ENCODE measurements at places on chromosomes 7 and 10.

GRCh38 chr7:36545291-36545690 lies 155.6 kb downstream of the ANLN start:
- DNase-seq = no peak

DNA sequence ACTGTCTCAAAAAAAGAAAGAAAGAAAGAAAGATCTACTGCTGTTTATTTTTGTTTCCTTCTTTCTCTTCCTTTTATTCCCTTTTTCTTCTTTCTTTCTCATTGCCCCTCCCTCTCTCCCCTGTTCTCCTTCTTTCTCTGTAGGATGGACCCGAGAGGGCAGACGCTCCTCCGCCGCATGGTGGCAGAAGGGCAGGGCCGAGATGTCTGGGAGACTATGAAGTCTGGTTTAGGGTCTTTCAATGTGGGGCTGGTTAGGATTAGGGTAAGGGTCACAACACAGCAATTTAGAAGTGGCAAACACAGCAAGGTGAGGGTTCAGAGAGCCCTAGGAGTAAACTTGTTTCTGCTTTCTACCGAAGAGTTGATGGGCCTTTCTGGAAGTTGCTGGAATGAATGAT lies 45.7 kb upstream of the RASGEF1A start:
- no peak for DNase-seq

- DNase-seq = no peak
These were observed 22.5 kb downstream of the KMT2E start for GRCh38 chr7:105036217-105037168.

GRCh38 chr7:26533217-26533616 lies 241.6 kb downstream of the SNX10 start:
- DNase-seq = no peak

GRCh38 chr10:98433881-98434732 lies 12.6 kb downstream of the HPS1 start:
- no peak for DNase-seq

- DNase-seq = peak; percentile 22
These were observed 796 bp downstream of the CDK14 start for GRCh38 chr7:90596671-90597562.

DNA sequence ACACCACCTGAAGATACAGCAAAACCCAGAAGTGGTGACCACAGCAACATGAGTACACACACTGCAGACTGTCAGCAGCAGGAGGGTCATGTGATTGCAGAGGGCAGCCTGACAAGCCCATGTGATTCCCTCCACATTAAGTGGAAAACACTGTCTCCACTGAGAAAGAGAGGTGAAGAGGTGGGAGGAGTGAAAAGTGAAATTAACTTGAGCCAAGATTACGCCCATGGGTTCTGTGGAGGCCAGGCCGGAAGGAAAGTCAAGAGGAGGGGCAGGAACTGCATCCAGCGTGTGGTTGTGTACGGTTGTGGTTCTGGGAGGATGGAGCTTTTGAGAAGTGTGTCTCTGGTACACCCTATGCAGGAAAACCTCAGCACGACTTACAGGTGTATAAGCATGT lies 138.5 kb downstream of the PLXNA4 start:
- DNase-seq = no peak

GRCh38 chr7:15802425-15802824 lies 115.9 kb upstream of the MEOX2 start:
- DNase-seq = no peak

DNA sequence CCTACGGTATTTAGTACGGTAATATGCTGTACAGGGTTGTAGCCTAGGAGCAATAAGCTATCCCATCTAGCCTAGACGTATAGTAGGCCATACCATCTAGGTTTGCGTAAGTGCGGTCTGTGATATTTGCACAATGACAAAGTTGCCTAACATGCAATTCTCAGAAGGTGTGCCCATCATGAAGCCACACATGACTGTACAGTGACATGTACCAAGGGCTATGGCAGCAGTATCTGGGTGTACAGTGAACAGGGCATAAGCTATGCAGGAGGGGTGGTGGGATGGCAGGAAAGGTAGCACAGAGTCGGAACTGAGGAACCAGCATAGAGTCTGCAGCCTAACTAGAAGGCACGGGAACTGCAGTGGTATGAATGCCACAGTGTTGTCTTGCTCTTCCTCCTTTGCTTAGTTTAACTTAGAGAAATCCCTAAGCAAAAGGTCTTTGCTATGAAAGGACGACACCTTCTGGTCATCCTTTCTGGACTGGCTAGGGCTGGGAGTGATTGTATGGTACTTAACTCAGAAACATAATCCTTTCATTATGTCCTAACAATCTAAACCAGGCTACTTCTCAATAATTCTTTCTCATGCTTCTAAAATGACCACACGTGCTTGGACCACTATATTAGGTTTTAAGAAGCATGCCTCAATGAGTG lies 93.5 kb downstream of the DYNC1I1 start:
- no peak for DNase-seq

GRCh38 chr10:31708474-31708873 lies 220.2 kb downstream of the ARHGAP12 start:
- DNase-seq = no peak

- no peak for DNase-seq
These were observed 2.7 kb downstream of the SNX13 start for GRCh38 chr7:17937506-17938120.

DNA sequence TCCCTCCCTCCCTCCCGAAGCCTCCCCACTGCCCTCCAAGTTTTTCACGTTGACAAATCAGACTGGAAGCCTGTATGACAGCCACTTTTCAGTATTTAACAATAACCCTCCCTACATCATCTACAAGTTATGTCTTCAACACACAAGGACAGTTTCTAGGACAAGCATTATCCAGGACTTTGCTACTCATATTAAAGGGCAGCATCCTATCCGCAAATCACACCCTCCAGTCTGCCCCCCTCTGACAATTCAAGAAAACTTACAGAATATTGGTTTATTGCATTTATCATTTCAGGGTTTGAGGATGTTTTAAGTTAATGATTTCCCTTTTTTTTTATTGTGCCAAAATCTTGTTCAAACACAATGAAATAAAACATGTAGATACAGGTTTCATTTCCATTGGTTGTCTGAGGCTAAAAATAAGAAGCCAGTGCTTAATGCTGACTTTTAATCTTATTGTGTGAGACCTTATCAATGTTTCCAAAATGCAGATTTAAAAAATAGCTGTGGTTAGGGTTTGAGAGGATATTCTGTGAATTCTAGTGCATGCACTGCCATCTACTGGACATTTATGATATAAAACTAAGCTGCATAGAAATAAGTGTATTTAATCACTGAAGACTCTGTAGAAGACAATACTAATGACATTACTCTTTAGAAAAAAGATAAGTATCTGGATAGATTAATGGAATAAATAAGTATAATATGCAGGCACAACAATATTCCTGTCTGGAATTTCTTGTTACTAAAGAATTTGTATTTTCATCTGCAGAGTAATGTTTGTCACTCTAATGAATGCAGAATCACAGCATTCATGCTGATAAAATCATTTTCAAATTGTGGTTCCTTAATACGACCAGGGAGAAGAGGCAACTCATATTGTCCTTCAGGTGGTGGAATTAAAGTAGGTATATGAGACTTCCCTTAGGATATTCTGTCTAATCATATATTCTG lies 64.1 kb downstream of the CAV1 start:
- DNase-seq = peak; percentile 14

- no peak for DNase-seq
These were observed 69.0 kb upstream of the KMT2C start for GRCh38 chr7:152504816-152505215.

DNA sequence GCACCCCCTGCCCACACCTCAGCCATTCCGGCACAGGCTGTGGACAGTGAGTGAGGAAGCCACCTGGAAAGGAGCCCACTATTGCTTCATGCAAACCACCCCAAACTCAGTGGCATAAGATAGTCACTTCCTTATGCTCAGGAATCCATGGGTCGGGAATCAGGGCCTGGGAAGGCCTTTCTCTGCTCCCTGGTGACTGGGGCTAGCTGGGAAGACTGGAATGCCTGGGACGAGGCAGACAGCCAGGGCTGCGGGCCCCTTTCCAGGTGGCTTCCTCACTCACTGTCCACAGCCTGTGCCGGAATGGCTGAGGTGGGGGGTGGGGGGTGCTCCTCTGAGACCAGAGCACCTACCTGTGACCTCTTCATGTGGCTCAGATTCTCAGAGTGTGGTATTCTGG lies 74.1 kb upstream of the GRB10 start:
- no peak for DNase-seq

DNA sequence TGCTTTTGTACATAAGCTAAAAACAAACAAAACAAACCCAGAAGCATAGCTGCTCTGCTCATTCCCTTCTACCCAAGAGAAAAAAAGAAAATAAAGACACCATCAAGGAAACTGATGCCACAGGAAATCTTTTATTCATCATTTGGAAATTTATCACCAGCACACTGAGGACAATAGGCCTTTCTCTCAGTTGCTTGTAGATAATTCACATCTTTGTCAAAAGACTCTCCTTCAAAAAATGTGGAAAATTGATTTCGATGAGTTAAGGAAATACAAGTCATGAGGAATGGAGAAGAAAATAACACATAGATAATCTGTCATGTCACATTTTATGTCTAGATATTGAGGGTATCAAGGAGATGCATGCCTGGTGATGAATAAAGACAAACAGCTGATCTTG lies 53.5 kb downstream of the ZNF37A start:
- DNase-seq = no peak

DNA sequence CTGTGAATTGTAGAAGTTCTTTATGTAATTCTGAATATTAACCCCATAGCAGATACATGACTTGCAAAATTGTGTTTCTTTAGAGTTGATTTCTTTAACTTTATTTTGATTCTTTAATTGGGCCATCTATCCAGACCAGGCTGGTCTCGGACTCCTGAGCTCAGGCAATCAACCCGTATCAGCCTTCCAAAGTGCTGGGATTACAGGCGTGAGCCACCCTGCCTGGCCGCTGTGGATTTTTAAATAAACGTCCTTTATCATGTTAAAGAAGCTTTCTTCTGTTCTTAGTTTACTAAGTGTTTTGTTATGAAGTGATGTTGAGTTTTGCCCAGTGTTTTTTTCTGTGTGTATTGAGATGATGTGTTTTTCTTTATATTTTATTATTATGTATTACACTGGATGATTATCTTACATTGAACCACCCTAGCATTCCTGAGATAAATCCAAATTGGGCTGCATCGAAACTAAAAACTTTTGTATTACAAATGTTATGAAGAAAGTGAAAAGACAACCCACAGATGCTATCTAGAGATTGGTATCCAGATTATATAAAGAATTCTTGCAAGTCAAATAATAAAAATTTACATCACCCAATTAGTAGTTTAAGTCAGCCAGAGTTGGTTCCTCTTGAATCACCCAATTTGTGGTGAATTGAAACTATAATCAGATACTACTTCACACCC lies 118.1 kb downstream of the TPST1 start:
- DNase-seq = no peak

DNA sequence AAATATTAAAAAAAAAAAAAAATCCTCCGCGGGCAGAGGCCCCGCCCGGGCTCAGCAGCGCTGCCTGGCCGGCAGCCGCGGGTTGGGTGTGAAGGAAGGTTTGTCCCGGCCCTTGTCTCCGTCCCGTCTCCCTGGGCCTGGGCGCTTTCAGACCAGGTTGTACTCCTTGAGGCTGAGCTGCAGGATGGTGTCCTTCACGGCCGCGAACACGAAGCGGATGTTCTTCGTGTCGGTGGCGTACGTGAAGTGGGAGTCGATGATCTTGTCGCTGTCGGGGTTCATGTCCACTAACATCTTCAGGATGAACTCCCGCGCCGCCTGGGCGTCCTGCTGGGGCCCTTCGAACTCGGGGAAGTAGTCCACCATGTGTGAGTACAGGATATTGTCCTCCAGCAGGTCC lies 123.7 kb upstream of the KCTD7 start:
- no peak for DNase-seq

DNA sequence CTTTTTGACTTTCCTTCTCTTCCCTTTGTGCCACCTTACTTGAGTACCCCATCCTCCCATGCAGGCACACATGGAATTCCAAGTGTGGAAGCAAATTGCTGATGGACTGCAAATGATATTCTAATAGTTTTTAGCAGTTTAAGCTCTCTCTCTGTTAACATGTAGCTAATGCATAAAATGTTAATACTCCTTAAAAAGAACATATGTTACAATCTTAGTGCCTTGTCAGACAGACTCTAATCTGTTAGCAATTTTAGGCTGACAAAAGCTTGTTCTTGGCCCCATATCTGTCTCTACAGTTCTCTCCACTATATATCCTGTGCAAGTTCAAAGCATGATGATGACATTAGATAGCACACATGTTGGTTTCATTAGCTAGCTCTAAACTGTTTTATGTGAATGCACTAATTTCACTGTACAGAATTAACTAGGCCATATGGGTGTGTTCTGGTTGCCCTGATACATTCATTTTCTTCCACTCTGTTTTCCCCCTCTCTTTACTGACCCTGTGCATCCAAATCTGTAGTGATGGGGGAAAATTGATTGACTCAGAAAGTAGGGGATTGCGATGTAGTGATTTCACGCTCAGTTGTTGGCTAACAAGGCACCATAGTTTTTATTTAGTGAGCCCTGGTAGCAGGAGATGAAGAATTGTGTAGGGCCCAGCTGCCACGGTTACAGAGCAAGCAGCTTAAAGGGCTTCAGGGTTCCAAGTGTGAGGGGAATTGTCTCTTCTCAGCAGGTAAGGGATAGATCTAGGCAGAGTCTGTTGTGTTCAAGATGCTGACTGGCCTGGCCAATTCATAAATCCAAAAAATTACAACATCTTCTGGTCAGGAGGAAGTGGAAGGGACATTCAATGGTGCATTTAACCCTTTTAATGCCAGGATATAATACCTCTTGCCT lies 114.6 kb upstream of the FZD1 start:
- DNase-seq = no peak

DNA sequence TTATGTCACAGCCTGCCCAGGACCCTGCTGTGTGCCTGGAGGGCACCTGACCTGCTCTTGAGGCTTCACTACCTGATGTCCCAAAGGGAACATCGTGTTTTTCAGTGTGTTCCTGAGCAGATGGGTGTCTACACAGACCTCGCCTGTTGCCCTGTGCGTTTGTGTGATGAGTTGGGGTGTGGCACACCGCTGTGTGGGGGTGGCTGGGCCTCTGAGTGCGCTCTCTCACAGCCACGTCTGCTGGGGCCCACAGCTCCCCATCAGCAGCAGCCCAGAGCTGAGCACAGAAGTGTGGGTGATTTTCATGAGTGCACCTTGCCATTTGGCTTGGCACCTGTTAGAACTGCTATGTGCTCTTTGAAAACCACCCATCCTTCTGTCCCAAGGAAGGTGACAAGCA lies 121.5 kb downstream of the NKX6-2 start:
- DNase-seq = no peak

DNA sequence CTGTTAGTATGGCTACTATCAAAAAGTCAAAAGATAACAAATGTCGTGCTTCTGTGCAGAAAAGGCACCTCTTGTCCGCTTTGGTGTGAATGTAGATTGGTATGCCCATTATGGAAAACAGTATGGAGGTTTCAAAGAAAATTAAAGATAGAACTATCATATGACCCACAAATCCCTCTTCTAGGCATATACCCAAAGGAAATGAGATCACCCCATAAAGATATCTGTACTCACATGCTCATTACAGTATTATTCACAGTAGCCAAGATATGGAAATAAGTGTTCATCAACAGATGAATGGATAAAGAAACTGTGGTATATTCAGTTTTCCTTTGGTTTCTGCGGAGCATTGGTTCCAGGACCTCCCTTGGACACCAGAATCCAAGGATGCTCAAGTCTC lies 180.5 kb upstream of the PPP1R3A start:
- DNase-seq = no peak

- no peak for DNase-seq
These were observed 20.3 kb downstream of the YWHAG start for GRCh38 chr7:76338298-76339084.

- DNase-seq = no peak
These were observed 8.8 kb downstream of the GSTO2 start for GRCh38 chr10:104277785-104278184.

Data from MG63 (cell line).